ENCODE measurements at places on chromosomes 7 and 10.

DNA sequence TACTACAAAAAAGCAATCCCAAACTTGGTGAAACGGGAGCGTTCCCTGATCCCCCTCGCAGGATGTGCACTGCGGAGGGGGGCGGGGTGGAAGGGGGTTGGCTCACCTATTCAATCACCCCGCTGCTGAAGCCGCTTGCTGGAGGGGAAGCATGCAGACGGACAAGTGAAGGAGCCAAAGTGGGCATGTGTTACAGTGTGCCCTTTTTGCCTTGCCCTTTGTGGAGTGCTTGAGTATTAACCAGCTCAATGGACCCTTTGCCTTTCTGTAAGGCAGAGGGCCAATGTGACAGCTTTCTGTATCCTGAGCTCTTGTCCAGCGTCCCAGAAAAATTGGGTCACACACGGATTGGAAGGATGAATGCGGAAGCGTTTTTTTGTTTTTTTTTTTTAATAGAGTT lies 348.9 kb upstream of the NPSR1 start:
- no peak for DNase-seq

GRCh38 chr10:17693009-17693408 lies 49.1 kb downstream of the STAM start:
- no peak for DNase-seq

DNA sequence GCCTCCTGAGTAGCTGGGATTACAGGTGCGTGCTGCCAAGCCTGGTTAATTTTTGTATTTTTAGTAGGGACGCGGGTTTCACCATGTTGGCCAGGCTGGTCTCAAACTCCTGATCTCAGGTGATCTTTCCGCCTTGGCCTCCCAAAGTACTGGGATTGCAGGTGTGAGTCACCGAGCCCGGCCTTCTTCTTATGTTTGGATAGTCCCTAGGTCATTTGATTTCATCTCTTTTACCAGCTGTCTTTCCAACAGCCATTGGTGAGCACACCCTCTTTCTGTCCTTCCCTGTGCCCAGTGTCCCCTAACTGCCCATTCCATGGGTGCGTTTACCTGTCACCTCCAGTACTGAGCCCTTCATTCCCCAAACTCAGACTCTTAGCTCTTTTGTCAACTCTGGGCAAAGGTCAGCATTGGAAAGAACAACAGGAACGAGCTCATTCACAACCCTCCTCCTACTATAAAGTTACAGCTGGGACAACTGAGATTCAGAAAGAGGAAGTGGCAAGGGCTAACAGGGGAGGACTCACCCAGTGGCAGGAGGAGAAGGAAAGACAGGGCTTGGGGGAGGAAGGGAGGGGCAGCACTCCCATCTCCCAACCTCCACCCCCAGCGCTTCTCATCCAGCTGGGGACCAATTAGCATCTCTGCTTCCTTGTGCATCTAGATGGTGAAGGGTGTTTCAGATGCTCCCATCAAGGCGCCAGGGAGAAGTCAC lies 5.6 kb downstream of the SSC4D start:
- DNase-seq: no peak

DNA sequence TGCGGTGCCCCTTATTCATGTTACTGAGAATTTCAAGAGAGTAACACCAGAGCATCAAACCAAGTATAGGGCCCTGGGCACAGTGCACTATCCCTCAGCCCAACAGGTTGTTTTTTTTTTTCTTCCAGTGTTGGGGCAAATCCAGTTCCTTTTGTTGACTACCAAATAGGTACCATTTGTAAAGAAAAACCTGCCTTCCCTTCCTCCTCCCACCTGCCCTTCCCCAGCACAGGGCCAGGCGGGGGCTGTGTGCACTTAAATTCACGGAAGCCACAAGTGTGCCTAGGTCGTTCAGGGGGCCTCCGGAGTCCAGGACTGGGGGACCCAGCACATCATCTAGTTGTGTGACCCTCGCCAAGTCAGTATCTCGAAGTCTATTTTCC lies 595 bp upstream of the SFXN4 start:
- no peak for DNase-seq

DNA sequence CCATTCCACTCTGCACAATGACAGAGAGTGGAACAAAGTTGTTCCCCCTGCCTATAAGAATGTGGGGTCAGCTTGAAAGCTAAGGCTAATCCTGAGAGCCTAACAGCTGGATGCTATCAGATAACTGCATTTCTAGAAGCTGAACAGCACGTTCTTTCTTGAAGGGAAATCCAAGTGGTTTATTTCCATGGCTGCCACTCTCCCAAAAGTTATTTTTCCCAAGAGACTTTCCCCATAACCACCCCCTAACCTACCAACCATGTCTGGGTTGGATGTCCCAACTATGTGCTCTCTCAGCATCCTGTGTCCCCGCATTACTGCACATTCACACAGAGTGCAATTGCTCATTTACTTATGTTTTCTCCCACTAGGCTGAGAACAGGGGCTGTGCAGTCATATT lies 140.7 kb upstream of the ANKRD1 start:
- no peak for DNase-seq

- DNase-seq: no peak
Measured at GRCh38 chr7:136859803-136860202, 8.6 kb upstream of the CHRM2 start.

GRCh38 chr7:20352573-20353306 lies 22.0 kb downstream of the ITGB8 start:
- no peak for DNase-seq

- DNase-seq: no peak
Measured at GRCh38 chr7:90706072-90706716, 110.1 kb downstream of the CDK14 start.

DNA sequence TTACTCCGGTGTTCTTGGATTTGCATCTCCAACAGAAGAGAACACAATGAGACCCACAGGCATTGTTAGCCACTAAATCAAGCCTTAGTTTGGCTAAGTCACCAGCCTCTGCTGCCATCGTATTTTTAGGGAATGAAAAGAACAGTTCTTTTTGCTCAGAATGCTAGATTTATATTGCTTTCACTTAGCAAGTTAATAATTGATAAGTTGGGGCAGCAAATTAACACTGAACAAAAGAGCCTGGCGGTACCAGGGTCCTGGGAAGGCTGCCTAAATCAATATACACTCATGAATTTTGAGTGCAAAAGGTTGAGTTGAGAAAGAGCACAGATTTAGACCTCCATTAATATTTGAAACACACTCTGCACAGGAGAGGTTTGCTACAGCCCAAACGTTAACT lies 767.7 kb downstream of the TYW1 start:
- DNase-seq: no peak

DNA sequence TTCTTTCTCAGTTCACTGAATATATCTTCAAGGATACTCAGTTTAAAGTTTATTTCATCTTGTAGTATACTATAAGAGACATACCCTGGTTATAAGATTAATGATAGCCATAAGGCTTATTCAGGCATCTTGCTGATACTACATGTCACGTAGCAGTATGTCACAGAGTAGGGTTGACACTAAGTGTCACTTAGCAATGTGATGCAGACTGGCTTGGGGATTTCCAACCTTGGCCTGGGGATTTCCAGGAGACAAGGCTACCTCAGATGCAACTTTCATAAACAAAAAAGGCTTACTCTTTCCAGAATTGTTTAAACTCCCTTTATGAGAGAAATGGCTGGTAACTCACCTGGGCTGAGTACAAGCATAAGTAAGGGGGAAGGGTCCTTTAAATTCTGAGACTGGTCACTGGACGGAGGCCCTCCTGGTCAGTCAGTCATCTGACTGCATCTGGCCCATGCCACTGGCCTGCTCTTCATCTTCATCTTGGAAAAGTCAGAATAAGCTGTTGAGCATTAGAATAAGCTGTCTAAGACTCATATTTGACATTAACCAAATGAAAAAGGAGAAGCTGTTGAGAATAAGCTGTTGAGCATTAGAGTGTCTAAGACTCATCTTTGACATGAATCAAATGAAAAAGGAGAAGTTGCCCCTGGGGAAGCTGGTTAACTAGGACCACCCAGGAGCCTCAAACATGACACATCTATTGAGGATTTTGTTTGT lies 9.5 kb downstream of the SLC13A1 start:
- DNase-seq: no peak

DNA sequence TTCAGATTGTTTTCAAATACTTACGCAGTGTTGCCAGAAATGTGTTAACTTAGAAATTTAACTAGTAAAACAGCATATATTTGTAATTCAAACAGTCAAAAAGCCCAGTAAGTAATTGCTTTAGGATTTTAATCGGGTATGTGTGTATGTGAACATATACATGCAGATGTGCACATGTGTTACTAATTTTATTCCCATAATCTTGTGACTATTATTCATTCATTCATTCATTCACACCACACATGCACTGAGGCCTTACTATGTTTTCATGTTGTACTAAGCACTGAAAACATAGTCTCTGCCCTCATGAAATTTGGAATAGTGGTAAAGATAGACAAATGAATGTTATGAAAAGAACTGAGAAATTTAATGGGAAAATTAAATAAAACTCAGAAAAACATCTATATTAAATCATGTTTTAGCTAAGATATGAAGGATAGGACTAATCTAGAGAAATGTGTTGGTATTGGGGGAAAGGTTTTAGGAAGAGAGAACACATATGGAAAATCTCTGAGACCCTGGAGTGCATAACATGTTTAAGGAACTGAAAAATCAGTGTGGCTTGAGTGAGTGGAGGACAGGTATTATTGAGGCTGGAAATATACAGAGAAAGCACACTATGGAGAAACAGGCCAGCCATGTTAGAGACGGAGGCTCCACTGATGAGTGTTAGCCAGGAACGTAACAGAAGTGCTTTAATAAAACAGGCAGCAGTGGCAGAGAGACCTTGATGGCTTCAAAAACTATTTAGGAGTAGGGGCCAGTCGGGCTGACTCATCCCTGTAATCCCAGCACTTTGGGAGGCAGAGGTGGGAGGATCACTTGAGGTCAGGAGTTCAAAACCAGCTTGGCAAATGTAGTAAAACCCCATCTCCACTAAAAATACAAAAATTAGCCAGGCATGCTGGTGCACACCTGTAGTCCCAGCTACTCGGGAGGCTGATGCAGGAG lies 80.3 kb downstream of the HDAC9 start:
- DNase-seq: no peak

All from activated naive CD4-positive, alpha-beta T cell treated with Interleukin-2 at 50 U/mL for 16 hours (primary cell).